A549 treated with AZD2906 at 1 μM for 4 hours (cell line): ENCODE measurements at places on chromosomes 2 and 18. TPM values are rescaled to one million over a fixed set of nuclear protein-coding genes. Genes with fewer than 3 reads are reported as not detected.

C2orf69 gene
- 6.6 to 8.5 TPM (median 7.7 TPM) in 5 replicates for total RNA-seq

CCDC102B gene
- total RNA-seq: 0.22 to 0.39 TPM (median 0.29 TPM) in 5 replicates

ACADL gene
- total RNA-seq: 0.03 to 0.09 TPM (median 0.07 TPM) in 4 of 5 replicates, not detected in the other

ASPRV1 gene
- 0.20 to 0.38 TPM (median 0.25 TPM) in 5 replicates for total RNA-seq

NEU2 gene
- not detected in 5 replicates for total RNA-seq

ZNF396 gene
- total RNA-seq: 0.54 to 0.89 TPM (median 0.60 TPM) in 5 replicates
